ENCODE measurements at places on chromosomes 6 and 20.

DNA sequence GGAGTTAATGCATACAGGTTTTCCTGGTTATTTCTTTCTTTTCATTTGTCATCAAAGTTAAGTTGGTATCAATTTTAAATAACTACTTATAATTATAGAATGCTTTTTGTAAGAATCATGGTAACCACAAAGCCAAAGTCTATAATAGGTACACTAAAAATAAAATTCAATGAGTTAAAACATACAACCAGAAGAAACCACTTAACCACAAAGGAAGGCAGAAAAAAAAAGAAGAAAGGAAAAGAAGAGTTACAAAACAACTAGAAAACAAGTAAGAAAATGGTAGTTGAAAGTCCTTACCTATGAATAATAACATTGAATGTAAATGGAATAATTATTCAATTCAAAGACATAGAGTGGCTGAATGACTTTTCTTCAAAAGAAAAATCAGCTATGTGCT is 45.6 kb downstream of the THBS2 start:
- no peak for DNase-seq

GRCh38 chr20:47040506-47041125 is 146.0 kb downstream of the EYA2 start:
- DNase-seq, result no peak

- DNase-seq, result no peak
Observed at GRCh38 chr6:158016571-158017383, 35.1 kb downstream of the SYNJ2 start.

GRCh38 chr6:53128842-53129241 is 19.8 kb downstream of the GCM1 start:
- DNase-seq, result no peak

- no peak for DNase-seq
Observed at GRCh38 chr20:62292108-62292507, 10.7 kb upstream of the ADRM1 start.

GRCh38 chr6:82571455-82571854 is 207.8 kb downstream of the TPBG start:
- DNase-seq, result no peak

Measured in stimulated activated CD4-positive, alpha-beta T cell treated with anti-CD3 and anti-CD28 coated beads, TNF-alpha, amount 100 ng/mL, for 48 hours (primary cell).